GM12878 (cell line): ENCODE measurements at places on chromosomes 11 and 22.

DNA sequence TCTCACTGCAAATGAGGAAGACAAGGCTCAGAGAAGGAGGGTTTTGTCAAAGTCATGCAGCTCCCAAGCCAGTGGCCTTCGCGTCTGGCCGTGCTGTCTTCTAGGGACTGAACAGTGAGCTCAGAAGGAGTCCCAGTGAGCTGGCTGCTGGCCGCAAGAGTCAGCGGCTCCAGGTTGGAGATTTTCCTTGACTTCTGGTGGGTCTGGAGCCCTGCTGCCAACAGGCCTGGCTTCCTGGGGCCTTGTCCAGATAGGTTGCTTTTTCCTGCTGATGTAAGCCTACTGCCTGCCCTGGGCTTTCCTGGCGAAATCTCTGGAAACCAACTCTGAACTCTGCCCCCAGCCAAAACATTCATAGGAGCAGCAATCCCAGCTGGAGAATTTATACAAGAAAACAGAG is 272.7 kb upstream of the CADM1 start:
- H3K4me1 ChIP-seq, result no peaks in the 10 kb centered on the region
- no peaks in the 10 kb centered on the region for H3K36me3 ChIP-seq
- no peak for DNase-seq
- H3K27me3 ChIP-seq, result no peaks in the 10 kb centered on the region

- no peak overlapping the region for H3K27ac ChIP-seq
- no peak overlapping the region for H3K4me3 ChIP-seq
- H3K27me3 ChIP-seq, result no peaks in the 10 kb centered on the region
Measured at GRCh38 chr11:72688929-72689328, 14.7 kb upstream of the PDE2A start.

DNA sequence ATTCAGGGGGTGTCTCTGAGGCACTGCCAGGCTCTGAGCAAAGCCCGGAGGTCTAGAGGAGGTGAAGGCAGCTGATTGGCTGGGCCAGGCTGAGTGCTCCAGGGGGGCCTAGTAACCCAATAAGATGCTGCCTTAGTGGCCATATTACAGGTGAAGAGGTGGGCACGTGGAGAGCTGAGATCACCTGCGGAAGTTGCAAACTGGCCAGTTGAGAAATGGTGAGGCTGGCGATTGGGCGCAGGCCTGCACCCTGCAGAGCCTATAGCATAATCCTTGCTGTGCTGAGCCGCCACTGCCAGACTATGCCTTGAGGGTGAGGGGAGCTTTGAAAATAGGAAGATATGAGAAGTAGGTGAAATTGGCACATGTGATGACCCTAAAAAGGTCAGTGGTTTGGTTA is 21.7 kb downstream of the DERL3 start:
- H3K27me3 ChIP-seq, result no peaks in the 10 kb centered on the region
- H3K4me3 ChIP-seq, result no peak overlapping the region
- no peak for DNase-seq
- no peaks in the 10 kb centered on the region for H3K4me1 ChIP-seq
- H3K36me3 ChIP-seq, result peaks cover 11% of the 10 kb centered on the region
- H3K27ac ChIP-seq, result no peak overlapping the region

GRCh38 chr11:72493426-72494108 is 59.2 kb upstream of the CLPB start:
- H3K27ac ChIP-seq, result no peak overlapping the region
- H3K27me3 ChIP-seq, result no peaks in the 10 kb centered on the region; the same call in 1 of the 2 replicates
- H3K36me3 ChIP-seq, result no peaks in the 10 kb centered on the region
- no peaks in the 10 kb centered on the region for H3K4me1 ChIP-seq
- DNase-seq, result no peak
- H3K4me3 ChIP-seq, result no peak overlapping the region
